ENCODE measurements at places on chromosomes 3 and 15.

- DNase-seq = no peak
These were observed 303.6 kb upstream of the ARPP21 start for GRCh38 chr3:35335703-35336102.

- peak; percentile 60 for DNase-seq
These were observed 467.0 kb upstream of the RASGRP1 start for GRCh38 chr15:39031596-39031995.

GRCh38 chr3:55564726-55565125, 77.6 kb upstream of the WNT5A start:
- DNase-seq = no peak

DNA sequence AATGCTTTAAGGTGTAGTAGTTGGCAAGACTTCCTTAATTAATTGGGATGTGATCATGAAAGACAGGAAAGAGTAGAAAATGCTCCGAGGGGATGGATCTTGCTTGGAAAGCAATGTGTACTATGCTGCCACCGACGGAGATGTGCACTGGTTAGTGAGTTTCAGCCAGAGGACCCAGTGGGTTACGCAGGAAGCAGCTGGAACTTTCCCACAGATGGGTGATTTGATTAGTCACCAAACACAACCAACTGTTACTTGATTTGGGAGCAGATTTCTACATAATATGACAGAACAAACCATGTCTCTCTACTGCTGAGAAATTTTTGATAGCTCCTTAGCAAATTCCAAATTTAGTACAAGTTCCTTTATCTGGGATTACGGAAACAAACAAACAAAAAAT, 245.4 kb upstream of the MCTP2 start:
- DNase-seq = peak; percentile 28

DNA sequence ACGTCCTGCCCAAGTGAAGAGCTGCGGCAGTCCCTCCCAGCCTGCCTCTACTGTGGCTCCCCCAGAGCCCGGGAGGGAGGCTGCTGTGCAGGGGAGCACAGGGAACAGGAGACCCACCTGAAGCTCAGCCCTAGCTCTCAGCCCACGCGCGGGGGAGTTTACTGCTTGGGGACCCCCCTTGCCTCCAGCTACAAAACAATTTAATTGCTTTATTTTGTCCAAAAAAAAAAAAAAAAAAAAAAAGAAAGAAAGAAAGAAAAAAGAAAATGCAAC, 78.1 kb downstream of the CLDN11 start:
- DNase-seq = no peak

- no peak for DNase-seq
These were observed 7.8 kb downstream of the MFSD1 start for GRCh38 chr3:158809642-158810041.

DNA sequence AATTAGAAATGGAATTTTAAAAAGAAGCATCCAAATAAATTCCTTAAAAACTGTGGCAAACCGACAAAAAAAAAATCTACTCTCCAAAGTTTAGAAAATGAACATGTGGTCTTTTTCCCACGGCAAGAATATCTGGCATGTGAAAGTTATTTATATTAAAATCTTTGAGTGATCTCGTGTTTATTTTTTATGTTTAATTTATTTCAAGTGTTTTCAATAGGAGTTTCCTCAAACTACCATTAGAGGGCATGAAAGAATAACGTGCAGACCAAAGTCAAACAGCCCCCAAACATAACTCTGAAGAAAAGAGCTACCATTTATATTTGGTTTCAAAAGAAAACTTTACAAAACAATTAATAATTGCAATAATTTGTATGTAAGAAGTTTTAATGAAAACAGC, 286.4 kb downstream of the ZIC4 start:
- DNase-seq = no peak

- no peak for DNase-seq
These were observed 247.5 kb downstream of the NR1D2 start for GRCh38 chr3:24192469-24193056.

DNA sequence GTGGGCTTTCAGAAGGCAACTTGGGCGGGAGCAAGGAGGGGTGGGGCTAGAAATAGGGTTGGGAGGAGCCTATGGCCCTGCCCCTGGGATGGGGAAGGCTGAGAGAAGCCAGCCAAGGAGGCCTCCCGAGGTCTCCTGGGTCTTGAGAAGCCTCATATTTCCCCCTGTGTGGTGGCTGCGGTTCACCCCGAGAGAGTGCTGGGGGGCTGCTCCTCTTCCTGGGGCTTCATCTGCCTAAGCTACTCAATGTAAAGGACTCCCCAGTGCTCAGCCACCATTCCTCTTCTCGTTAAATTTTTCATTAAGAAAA, 174.3 kb downstream of the SMAD6 start:
- DNase-seq = no peak

DNA sequence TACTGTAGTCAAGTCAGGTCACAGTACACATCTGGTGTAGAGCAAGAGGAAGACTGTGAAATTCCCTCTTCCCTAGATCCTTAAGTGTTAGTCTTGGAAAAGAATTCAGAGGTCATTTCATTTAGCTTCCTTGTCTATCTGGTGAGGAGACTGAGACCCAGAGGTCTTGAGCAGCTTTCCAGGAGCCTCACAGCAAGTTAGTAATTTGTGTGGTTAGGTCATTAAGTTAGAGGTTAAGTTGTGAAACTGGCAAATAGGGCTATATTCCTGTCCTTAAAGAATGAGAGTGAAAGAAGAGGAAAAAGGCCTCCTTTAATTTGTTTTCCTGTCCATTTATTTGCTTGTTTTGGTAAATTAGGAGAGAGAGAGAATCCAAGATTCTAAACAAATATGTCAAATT, 9.0 kb downstream of the PODXL2 start:
- no peak for DNase-seq

GRCh38 chr3:37729119-37729518, 132.6 kb upstream of the CTDSPL start:
- peak; percentile 15 for DNase-seq

- no peak for DNase-seq
These were observed 29.8 kb upstream of the TSC22D2 start for GRCh38 chr3:150378301-150378748.

GRCh38 chr15:98062869-98063268, 102.4 kb downstream of the ARRDC4 start:
- no peak for DNase-seq

DNA sequence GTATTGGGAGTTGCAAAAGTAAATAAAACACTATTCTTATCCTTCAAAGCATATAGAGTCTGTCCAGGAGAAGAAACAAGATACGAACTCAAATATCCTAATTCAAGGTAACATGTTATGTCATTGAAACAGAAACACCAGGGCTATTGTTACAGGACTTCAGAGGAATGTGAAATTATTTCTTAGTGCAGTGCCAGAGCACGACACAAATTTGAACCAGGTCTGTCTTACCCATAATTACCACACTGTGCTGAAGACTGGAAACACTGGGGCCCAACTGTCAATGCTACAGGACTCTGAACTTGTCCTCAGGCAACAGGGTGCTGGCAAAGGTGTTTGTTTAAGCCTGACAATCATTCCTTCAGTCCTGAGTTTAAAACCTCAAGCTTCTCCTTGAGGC, 633.6 kb upstream of the UBE2E2 start:
- no peak for DNase-seq

DNA sequence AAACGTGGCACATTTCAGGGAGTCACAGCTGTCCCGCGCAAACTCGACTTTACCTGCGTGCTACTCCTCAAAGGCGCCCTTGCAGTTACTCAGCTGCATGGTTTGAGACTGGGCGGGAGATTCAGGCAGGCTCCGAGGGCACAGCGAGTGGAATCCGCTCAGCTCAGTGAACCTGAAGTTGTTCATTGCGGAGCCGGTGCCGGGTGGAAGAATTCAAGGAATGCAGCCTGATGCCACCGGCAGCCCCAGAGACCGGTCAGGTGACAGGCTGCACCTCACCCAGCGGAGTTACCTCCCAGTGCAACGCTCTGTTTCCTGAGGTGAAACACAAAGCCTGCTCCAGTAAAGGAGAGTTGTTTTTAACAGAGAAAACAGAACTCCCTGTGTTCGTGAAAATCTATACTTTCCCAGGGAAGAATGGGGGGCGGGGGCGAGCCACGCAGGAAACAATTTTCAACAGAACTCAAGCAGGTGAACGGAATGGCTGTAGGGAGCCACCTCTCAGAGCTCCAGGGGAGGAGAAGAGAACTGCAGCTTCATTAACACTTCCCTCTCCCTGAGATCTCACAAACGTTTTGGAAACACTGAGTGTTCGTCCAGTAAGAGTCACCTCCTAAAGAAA, 3.8 kb downstream of the VEPH1 start:
- DNase-seq = no peak

DNA sequence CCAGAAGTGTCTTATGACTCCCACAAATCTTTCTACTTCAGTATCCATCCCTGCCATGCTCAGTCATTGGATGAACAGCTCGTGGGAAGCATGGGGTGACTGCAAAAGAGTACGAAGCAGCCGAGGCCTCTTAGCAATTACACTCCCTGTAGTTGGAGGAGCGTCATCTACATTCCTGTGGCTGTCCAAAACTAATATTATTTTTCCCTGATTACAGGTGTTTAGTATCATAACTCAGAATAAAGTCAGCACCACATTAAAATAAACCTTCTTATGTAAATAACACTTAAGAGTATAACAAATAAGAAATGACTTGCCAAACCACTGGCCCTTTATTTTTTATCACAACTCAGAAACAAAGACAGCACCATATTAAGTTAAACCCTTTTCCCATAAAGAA, 141.5 kb downstream of the PLOD2 start:
- DNase-seq = no peak

DNA sequence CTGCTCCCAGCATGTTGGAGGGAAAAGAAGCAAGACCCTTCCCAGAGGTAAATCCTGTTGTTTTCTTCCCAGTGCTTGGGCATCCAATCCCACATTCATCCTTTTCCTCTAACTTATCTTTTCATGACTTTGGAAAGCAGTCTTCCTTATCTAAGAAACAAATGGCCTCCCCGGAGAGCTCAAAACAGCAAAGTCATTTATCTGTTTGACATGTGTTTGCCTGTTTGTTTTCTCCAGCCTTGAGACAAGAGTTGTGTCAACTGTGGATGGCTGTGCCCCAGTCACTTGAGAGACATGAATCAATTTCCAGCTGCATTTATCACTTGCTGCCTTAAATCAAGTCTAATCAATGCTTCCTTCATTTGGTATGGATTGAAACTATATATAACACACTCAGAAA, 103.9 kb downstream of the SHQ1 start:
- DNase-seq = no peak

DNA sequence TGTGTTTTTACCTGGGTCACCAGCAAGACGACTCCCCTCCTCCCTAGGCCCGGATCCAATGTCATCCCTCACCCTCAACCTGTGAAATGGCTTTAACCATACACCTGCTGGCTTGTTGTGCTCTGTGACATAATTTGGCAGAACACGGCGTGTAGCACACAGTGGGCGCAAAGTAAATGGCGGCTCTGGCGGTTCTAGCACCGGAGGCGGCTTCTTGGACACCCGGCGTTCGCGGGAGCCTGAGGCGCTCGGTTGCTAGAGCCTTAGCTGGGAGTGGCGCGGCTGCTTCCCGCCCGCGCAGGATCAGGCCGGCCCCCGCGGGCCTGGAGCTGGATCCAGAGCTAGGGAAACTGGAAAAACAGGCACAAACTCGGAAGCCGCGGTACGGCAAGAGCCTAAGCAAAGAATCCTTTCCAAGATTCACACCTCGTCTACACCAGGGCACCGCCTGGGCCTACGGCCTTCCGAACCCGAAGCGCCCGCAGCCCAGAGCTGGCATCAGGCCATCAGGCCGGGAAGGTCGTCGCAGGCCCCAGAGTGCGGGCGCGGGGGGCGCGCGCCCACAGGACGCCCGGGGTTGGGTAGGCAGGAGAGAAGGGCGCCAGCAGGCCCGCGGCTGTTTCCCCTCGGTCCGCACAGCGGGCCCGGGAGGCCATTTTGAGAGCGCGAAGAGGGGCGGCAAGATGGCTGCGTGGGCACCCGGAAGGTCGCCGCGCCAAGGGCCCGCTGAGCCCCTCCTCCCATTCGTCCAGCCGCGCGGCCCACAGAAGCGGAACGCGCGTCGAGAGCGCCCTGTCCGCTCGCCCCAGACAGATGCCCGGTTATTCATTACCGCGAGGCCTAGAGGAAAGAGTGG, 43.9 kb upstream of the POLG start:
- no peak for DNase-seq

- DNase-seq = no peak
These were observed 63.0 kb upstream of the TIMP4 start for GRCh38 chr3:12221663-12222062.

- no peak for DNase-seq
These were observed 12.8 kb downstream of the PXK start for GRCh38 chr3:58345457-58345856.

- no peak for DNase-seq
These were observed 8.0 kb upstream of the MORC1 start for GRCh38 chr3:109125902-109126301.

DNA sequence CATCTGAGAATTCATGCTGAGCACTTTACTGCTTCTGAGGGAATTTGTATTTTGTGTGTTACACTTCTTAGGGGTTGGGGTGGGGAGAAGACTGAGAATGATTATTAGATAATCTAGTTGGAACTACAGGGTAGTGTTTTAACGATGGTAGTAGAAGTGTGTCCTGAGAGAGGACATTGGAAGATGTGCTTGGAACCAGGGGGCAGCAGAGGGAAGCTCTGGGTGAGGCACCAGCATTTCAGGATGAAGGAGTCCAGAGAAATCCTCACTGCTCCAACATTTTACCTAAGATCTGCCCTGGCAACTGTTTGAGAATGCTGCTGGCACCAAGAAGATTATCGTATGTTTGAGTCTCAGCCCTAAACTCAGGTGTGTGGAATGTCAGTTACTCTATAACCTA, 145.5 kb downstream of the SQOR start:
- no peak for DNase-seq

DNA sequence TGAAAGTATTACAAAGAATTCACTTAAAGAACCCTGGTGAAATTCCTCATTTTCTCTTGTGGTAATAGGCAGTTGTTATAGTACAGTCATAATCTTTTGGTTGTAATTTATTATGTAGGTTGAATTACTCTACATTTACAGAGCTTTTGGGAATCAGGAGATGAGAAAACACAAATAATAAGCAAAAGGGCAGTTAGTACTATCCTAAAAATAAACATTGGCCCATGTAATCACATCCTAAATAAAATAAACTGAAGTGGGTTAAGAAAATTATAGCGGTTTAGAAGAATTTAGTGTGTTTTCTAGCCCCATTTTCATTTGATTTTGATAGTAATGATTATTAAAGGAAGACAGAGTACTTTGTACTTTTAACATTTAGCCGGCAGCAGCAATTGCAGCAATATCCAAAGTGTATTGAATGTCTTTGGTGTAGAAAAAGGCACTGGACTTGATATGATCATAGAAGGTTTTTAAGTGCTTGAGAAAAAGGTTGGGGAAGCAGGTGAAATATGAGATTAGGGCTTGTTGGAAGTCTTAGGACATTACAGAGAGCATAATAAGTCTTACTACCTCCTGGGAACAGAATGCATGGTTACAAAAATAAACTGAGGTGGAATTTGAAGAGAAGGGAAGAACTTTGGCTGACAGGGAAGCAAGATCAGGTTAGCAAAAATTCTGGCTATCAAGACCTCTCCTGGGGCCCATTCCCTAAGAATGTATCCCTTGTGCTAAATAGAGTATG, 79.9 kb downstream of the MBNL1 start:
- no peak for DNase-seq

GRCh38 chr3:11236588-11237461, 35.4 kb upstream of the ATG7 start:
- DNase-seq = peak; percentile 50

- no peak for DNase-seq
These were observed 368.7 kb upstream of the ARHGEF26 start for GRCh38 chr3:153752405-153753027.

Measured in SJCRH30 (cell line).